ENCODE measurements at places on chromosomes 16 and 17.
A peak's percentile ranks its signal among the peaks of the same experiment; 100 is the strongest.

DNA sequence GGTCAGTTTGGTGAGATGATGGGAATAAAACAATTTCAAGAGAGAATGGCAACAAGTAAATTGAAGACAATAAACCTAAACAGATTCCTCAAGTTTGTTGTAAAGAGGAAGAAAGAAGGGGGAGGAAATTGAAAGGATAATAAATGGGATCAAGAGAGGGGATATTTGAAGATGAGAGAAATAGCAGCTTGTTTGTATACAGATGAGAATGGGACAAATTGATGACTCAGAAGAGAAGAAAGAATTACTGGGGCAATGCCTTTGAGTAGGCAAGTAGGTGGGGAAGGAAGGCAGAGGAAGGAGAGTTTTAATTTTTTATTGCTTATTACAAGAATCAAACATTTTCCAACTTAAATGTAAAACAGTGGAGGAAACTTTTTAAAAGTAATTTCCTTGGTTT, 98.3 kb downstream of the CHD9 start:
- DNase-seq = no peak

DNA sequence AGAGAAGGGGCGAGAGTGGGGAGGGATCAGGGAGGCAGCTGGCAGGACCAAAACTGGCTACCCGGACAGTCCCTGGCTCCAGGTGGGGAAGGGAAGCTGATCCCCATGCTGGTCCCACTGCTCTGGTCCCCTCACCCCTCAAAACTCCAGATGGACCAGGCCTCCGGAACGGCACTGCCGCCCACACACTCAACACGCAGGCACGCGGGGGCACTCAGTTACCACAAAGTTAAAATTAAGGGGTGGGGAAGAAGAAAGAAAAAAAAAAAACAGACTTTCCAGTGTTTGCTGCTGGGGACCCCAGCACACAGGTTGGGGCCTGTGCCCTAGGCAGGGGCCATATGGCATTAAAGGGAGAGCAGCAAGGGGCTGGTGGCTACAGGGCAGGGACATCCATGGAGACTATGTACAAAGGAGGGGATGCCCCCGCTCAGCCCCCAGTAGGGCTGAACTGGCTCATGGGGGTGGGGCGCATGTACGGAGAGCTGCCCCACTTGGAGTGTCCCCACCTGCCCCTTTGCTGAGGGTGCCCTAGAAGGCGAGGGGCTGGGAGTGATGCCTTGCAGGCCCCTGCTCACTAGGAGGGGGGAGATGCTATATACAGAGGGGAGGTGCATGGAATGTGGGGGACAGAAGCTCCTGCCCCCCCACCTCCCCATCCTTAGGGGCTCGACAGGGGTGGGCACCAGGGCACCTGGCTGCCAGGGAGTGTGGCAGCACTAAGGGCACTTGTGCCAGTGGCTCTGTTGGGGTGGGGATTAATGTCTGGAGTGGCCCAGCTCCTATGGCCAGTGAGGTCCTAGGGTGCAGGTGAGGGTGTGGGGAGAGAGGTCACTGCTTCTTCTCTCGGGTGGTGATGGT, 5.6 kb downstream of the TP53I13 start:
- no peak for DNase-seq

DNA sequence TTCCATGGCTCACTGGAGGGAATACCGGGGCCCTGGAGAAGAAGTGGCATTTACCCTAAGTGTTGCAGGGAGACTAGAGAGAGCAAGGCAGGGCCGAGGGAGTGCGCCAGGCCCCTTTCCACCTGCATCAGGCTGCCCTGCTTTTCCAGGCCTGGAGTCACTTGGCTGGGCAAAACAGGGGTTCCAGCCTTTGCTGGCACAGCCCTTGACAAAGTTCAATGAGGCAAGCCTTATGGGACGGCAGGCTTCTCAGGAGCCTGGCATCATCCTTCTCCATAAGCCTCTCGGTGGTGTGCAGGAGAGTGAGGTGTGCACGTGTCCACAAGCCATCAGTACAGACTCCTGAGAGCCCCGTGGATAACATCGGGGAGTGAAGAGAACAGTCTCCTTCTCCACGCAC, 27.1 kb downstream of the CACNA1G start:
- DNase-seq = no peak

DNA sequence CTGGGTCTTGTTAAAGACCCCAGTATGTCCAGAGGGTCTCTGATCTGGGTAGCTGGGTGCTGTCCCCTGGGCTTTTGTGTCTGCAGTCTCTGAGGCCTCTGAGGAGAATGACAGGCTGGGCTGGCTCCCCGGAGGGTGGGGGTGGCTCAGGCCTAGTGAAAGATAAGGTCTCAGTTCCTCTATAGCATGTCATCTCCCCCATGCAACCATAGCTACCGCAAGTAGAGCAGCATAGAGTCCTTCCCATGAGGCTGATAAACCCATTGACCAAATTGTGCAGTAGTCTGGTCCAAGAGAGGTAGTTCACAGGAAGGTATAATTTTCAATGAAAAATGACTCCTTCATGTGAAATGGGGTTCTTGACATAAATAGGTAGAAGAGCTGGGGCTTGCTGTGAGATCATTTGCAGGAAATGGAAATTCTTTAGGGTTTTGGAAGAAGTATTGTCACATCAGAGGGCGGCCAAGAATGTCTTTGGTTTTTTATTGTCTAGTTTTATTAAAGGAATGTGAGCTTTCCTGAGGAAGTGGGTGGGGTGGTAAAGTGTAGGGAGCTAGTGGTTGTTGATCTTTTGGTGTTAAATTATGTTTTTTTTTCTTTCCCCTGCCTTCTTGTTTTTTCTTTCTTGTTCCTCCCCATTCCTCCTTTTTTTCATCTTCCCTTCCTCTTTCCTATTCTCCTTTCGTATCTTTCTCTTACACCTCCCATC, 21.0 kb downstream of the SLC7A6OS start:
- DNase-seq = no peak

- no peak for DNase-seq
Observed at GRCh38 chr16:76176153-76176552, 101.0 kb upstream of the CNTNAP4 start.

DNA sequence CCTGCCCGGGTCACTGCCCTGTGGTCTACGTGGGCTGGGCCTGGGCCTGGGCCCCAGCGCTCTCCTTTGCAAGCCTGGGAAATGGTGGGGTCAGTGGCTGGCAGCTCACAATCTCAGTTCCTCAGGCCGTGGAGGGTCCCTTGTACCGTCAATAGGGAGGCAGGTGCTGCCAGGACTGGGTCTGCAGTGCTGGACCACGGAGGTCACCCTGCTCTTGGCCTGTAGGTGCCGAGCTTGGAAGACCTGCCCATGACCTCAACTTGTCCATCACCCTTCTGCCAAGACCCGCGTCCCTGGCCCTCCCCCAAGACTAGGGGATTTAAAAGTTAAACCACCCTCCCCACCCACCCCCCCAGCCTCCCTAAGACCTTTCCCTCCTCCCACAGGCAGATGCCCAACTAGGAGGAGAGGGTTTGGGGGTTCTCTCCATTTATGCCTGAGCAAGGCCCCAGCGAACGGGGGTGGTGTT, 2.5 kb downstream of the TBX2 start:
- no peak for DNase-seq

DNA sequence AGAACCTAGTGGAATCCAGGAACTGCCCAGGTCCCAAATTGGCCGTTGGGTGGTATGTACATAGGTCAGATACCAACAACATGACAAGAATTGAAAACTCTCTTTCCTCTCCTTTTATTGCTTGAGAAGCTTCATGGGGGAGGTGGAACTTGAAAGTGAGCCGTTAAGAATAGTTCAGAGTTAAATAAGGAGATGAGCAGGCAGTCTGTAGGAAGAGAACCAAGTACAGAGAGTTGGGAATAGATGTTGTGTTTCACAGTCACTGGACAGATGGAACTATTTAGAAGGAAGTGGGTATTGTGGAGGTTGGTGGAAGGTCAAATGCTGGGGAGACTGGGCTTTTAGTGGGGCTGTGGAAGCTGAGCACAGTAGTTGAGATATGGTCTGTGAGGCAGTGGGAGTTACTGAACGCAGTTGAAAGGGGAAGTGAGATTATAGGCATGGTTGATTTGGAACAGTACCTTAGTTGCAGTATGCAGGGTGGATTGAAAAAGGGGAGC, 26.4 kb downstream of the ARHGAP44 start:
- DNase-seq = no peak

DNA sequence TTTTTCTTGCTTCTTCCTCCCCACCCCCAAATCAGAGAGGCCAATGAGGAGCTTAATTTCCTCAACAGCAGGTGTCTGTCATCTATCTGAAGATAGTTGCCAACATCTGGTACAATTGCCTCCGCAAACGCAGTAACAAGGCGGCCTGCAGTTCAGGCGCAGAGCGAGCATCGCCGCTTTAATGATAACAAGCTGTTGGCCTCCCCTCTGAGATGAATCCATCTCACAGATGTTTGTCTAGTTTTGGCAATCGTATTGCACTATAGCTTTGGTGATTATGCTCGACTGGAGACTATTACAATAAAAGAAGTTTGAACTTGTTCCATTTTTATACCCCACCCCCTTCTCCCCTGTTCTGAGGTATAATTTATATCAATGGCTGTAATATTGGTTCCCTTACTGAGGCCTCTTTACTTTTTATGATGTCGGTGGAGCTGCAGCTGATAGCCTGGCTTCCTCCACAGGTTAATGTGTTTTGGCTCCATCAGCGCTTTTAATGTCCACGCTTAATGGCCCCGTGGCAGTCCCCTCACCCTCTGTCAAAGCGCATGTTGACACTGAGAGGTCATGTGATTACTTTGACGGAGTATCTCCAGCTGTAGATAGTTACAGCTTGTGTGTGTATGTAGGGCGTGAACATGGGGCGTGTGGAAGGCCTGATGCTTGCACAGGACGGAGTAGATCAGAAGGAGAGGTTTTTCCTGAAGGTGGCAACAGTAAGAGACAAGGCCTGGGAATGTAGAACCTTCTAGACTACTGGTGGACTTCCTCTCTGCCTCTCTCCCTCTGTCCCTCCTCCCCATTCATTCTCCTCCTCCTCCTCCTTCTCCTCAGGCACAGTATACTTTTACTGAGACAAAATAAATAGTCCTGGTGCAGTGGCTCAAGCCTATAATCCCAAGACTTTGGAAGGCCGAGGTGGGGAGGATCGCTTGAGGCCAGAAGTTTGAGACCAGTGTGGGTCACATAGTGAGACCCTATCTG, 164.7 kb downstream of the MSI2 start:
- no peak for DNase-seq

GRCh38 chr17:7107012-7107754, 7.4 kb downstream of the ASGR2 start:
- no peak for DNase-seq

DNA sequence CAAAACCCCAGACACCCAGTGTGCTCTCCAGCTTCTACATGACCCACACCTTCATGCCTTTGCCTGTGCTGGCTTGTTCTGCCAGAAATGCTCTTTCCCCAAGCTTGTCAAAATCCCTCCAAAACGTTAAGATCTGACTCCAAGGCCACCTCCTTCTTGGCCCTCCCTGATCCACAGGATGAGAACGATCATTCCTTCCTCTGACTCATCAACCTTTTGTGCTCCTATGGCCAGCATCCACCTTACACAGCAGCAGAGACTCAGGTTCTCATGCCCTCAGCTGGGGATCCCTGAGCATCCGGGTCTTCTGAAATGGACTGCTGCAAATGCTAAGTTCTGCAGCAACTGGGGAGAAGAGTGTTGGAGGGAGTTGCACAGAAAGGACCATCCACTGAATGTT, 2.9 kb downstream of the ZBTB4 start:
- no peak for DNase-seq

GRCh38 chr16:56776562-56776961, 46.6 kb downstream of the NUP93 start:
- DNase-seq = no peak

DNA sequence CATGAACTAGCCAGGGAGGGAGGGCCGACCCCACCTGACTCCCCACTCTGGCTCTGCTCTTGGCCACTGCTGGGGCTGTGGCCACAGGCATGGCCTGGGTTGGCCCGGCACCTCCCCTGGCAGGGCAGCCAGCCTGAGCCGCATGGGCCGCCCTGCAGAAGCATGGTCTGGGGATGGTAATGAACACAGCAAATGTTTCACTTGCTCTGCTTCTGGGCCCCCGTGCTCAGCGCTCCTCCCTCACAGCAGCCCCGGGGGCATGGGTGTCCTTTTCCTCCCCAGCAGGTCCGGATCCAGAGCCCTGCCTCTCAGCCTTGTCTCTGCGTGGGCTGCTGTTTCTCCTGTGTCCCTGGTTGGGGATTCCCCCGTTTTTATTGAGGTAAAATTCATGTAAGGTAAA, 30.9 kb upstream of the KCNJ12 start:
- no peak for DNase-seq

GRCh38 chr17:42381898-42382297, 6.3 kb downstream of the STAT3 start:
- DNase-seq = no peak

GRCh38 chr17:81890447-81891302, 711 bp downstream of the ALYREF start:
- DNase-seq = no peak

- DNase-seq = no peak
Observed at GRCh38 chr17:69473841-69474831, 59.6 kb downstream of the MAP2K6 start.

GRCh38 chr17:44001461-44001920, 2.9 kb upstream of the NAGS start:
- no peak for DNase-seq

GRCh38 chr17:43698678-43699437, 37.1 kb upstream of the MEOX1 start:
- no peak for DNase-seq

- peak; percentile 87 for DNase-seq
Observed at GRCh38 chr17:49407981-49408501, 6.6 kb downstream of the PHB1 start.

DNA sequence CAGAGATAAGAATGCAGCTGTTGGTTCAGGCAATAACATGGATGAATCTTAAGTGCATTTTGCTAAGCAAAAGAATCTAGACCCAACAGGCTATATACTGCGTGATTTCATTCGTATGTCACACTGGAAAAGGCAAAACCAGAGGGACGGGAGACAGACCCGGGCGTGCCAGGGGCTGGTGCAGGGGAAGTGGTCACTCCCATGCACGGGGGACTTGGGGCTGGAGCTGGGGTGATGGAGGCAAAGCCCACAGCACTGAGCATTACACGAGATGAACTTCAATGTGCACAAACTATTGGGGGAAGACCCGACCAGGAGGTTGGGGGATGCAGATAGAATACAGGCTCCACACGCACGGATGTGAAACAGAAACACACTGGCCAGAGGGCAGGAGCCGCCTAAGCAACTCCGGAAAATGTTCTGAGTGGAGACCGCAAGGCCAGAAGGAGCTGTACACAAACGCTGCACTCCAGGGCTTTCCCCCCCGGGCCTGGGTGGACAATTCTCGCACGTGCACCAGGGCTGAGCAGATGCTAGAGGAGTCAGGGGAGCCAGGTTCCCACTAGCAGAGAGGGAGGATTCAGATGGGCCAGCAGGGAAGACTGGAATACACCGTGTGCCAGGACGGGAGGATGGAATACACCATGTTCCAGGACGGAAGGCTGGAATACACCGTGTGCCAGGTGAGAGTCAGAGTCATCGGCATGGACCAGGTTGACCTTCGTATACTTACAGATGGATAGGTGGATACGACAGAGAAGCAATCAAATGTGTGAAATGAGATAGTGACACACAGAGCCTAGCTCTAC, 11.3 kb downstream of the LMF1 start:
- no peak for DNase-seq

- no peak for DNase-seq
Observed at GRCh38 chr17:75152523-75152921, 1.8 kb downstream of the JPT1 start.

- no peak for DNase-seq
Observed at GRCh38 chr17:37225465-37225864, 150.3 kb upstream of the C17orf78 start.

- no peak for DNase-seq
Observed at GRCh38 chr17:79026376-79027273, 2.7 kb downstream of the C1QTNF1 start.
